Omental fat pad (tissue), 4 donors: ENCODE measurements at places on chromosomes 3 and 15.

GRCh38 chr3:1583044-1583443 lies 490.2 kb downstream of the CNTN6 start:
- no peak for DNase-seq

GRCh38 chr15:72271895-72272212 lies 500 bp downstream of the PARP6 start:
- no peak for DNase-seq

- DNase-seq = no peak
Measured at GRCh38 chr15:57505949-57506391, 85.7 kb upstream of the MYZAP start.

GRCh38 chr3:25944329-25944728 lies 154.4 kb downstream of the OXSM start:
- no peak for DNase-seq
